ENCODE measurements at places on chromosomes 5 and 9. TPM values are rescaled to one million over a fixed set of nuclear protein-coding genes. Genes with fewer than 3 reads are reported as not detected.

TSLP gene
- total RNA-seq = not detected

UNC13B gene
- 46.2 TPM for total RNA-seq

TMEM252 gene
- total RNA-seq = not detected

FBXL7 gene
- total RNA-seq = 32.2 TPM

CCNJL gene
- total RNA-seq = 17.4 TPM

PKN3 gene
- total RNA-seq = 39.3 TPM

HTR4 gene
- not detected for total RNA-seq

DCTN3 gene
- total RNA-seq = 91.0 TPM

DOCK8 gene
- total RNA-seq = 1.3 TPM

SLCO6A1 gene
- not detected for total RNA-seq

RCL1 gene
- 12.1 TPM for total RNA-seq

SPINK5 gene
- 0.91 TPM for total RNA-seq

CANX gene
- 854 TPM for total RNA-seq

WNK2 gene
- not detected for total RNA-seq

CMYA5 gene
- total RNA-seq = 0.09 TPM

TMEM267 gene
- total RNA-seq = 11.6 TPM

MAP3K1 gene
- 14.4 TPM for total RNA-seq

AHRR gene
- 3.1 TPM for total RNA-seq

PTGER4 gene
- 23.6 TPM for total RNA-seq

UNC5A gene
- 0.22 TPM for total RNA-seq
